ENCODE measurements at places on chromosomes 7 and 10.
A peak's percentile ranks its signal among the peaks of the same experiment; 100 is the strongest.

- DNase-seq: no peak
Measured at GRCh38 chr7:46486256-46487206, 565.5 kb upstream of the IGFBP3 start.

DNA sequence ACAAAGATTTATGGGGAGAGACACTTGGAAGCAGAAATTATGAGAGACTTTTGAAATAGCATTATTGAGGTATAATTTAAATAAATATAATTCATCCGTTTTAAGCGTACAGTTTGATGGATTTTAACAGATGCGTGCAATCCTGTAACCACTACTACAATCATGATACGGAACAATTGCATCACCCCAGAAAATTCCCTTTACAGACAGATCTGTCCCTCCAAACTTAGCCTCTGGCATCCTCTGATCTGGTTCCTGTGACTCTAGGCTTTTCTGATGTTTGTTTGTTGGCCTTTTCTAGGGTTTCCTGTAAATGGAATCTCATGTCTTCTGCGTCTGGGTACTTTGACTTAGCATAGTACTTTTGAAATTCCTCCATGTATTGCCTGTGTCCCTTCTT lies 15.5 kb downstream of the UBN2 start:
- no peak for DNase-seq

DNA sequence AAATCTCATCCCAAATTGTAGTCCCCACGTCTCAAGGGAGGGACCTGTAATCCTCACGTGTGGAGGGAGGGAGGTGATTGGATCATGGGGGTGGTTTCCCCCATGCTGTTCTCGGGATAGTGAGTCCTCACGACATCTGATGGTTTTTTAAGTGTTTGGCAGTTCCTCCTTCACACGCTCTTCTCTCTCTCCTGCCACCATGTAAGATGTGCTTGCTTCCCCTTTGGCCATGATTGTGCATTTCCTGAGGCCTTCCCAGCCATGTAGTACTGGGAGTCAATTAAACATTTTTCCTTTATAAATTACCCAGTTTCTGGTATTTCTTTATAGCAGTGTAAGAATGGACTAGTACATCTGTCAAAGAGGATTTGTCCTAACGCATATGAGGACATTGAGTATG lies 59.5 kb downstream of the RGS10 start:
- no peak for DNase-seq

- DNase-seq: no peak
Measured at GRCh38 chr7:46007194-46007593, 86.1 kb upstream of the IGFBP3 start.

GRCh38 chr7:111780527-111780926 lies 218.2 kb upstream of the IMMP2L start:
- DNase-seq: no peak

GRCh38 chr10:102620591-102621442 lies 23.5 kb upstream of the TRIM8 start:
- no peak for DNase-seq

- DNase-seq: no peak
Measured at GRCh38 chr10:3136336-3136735, 36.2 kb downstream of the PITRM1 start.

DNA sequence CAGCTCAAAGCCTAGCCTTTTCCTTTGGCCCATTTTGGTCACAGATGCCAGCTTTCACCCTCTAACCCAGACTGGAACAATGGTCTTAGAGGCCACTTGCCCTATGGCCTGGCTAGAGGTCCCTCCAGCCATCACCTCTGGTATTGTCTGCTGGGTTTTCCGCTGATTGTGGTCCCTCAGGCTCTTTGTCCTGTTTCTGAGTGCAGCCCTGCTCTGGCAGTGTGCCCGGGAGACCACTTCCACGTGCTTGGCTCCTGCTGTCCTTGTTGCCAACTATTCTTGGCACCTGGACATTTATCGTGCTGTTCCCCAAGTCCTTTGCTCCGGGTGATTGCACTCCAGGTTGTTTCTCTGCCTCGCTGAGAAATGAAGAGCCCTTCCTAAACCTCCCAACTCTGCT lies 53.3 kb upstream of the FAM180A start:
- no peak for DNase-seq

- no peak for DNase-seq
Measured at GRCh38 chr10:118725886-118726500, 28.8 kb downstream of the CACUL1 start.

- peak; percentile 40 for DNase-seq
Measured at GRCh38 chr10:102280397-102281101, 35.2 kb downstream of the GBF1 start.

- no peak for DNase-seq
Measured at GRCh38 chr10:107616031-107616430, 451.5 kb upstream of the SORCS1 start.

GRCh38 chr7:42212541-42213090 lies 24.4 kb downstream of the GLI3 start:
- no peak for DNase-seq

GRCh38 chr7:131692131-131692960 lies 135.9 kb upstream of the PODXL start:
- peak; percentile 90 for DNase-seq

GRCh38 chr7:27684491-27684890 lies 21.8 kb upstream of the HIBADH start:
- DNase-seq: no peak

DNA sequence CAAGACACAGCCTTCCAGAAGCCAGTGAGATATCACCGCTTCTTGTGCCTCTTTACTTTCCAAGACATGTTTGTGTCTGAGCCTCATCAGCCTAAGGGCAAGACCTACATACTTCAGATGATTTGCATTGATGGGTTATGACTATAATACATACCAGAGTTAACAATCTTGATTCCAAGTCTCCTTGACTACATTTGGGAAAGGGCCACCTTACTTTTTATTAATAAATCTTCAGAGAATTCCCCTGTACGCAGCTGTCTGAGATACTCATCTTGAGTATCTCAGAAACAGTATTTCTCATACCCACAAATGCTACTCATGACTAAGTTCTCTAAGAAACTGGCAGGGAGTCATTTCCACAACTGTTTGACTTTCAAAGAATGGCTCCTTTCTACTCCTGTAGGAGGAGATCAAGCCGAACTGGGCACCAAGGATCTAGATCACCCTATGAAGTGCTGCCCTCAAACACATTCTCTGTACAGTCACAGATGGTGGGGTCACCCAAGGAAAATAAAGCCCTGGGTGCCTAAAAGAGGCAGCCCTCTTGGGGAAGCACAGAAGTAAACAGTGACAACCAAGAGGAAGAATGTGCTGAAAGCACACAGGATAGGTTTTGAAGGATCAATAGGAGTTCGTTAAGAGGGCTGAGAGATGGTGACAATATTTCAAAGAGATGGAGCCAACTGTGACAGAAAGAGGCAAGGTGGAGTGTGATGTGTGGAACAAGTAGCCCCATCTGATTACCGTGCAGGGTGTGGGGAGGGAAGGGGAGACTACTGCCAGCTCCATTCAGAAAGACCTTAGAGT lies 138.9 kb downstream of the JAZF1 start:
- no peak for DNase-seq

DNA sequence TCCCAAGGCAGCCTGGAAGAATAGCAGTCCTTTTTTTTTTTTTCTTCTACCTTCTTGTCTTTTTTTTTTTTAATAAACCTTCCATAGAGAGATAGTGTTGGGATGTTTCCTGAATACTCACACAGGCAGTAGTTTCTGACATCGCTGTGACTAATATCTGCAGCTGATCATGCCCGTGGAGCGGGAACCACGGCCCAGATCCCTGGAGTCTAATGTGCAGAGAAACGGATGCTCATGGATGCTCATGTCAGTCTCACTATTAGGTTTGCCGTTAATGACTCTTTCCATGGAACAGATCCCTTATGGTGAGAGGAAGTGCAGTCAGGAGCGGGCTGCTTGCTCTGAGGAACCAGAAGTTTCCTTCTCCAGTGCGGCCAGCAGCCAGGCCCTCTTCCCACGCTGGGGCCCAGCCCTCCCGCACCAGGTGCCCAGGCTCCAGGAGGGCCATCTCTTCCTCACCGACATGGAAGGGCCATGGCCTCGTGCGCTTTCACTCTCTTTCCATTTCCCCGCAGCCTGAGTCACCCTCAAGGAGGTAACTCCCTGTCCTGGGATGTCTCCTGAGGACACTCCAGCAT lies 132.5 kb downstream of the WDR37 start:
- no peak for DNase-seq

DNA sequence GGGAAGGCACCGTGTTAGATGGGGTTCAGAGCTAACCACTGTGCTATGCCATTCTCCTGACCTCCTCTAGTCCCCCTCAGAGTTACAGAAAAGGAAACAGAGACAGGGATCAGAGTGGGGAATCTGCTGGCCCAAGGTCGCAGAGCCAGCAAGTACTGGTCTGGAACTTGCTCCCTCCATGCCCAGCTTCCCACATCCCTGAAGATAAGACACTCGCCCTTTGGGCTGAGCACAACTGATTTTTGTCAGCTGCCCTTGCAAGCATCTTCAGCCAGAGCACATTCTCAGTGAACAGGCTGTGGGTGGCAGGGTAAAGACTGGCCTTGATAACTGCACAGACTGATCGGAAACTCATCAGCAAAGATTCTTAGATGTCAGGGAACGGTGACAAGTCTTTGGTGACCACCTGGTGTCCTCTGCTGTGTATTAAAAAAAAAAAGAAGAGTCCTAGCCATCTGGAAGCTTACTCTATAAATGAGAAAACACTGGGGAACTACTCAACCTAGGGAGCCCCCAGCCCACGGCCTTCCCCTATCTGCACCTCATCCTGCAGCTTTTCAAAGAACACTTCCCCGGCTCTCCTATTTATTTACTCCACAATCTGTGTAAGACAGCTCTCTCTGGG lies 1.3 kb upstream of the SORBS1 start:
- DNase-seq: no peak

GRCh38 chr10:22704942-22705341 lies 9.4 kb downstream of the PIP4K2A start:
- no peak for DNase-seq

DNA sequence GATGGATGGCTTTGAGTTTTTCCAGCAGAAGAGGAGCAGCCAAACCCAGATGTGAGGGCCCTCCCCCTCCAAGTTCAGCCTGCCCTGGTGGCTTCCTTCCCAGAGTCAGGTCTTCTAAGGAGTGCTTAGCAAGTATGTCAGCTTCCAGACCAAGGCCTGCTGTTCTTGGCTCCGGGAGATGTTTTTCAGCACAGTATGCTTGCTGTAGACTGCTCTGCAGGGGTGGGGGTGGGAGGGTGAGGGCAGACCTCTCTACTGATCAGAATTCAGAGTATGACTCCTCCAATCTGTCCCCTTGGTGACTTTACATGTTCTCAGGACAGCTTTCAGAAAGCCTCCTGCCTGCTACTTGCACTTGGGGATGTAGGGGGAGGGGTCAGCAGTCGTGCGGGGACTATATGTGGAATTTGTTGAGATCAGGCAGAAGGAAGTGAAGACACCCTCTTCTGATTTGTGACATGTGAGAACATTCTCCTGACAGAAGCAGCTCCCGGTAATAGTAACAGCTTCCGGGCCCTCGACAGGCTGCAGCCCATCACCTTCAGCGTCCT lies 516.4 kb upstream of the ZMIZ1 start:
- DNase-seq: no peak

DNA sequence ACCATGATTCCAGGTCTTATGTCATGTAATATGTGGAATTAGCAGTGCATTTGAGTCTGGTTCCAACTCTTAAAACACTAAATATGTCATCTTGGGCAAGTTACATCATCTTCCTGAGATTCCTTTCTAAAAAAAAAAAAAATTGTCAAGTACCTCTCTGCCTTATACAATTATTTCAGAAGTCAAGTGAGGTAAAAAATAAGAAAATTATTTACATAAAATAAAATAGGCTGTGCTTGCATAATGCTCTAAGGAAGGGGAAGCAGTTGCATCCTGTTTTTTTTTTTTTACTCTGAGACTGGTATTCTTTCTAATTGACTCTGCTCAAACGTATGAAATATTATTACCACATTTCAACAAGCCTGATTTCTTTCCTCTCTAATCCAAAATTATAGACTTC lies 55.1 kb upstream of the SEMA3A start:
- no peak for DNase-seq

- no peak for DNase-seq
Measured at GRCh38 chr10:12484941-12485805, 135.8 kb downstream of the CAMK1D start.

DNA sequence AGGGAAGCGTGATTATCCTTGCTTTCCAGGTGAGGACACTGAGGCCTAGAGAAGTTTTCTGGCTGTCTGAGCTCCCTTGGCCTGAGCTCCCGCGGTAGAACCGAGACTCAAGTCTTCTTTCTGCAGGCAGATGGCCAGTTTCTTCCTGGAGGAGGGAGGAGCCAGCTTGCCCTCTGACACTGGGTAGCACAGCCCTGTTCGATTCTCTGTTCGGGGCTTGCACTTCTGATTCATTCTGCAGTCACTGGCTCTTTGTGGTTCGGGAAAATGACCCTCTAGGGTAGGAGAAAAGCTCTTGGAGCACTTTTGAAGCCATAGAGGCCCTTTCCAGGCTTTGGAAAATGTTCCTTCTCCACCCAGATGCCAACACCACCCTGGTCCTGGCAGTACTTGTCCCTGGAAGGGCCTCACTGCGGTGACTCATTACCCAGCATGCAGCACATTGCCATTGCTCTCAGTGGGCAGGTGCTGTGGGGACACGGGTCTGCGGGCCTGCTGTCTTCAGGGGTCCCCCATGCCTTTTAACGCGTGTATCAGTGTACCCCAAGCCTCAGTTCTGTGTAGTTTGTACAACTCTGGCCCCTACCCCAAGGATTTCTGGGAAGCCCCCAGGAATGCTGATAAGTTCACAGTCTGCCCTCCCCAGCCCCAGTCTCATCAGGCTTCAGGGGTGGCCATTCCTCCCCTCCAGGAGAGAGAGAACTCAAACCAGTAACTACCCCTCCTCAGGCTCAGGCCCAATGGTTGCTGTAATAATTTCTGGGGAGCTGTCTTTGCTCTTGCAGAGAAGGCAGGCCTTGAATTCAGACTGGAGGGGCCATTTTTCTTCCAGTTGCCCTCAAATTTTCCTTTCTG lies 11.9 kb downstream of the CHST3 start:
- DNase-seq: no peak

- DNase-seq: no peak
Measured at GRCh38 chr7:143410521-143411004, 1.9 kb upstream of the EPHA1 start.

Data from osteocyte (in vitro differentiated cells).